Smooth muscle cell of trachea (primary cell): ENCODE measurements at places on chromosomes 3 and 15. TPM values are rescaled to one million over a fixed set of nuclear protein-coding genes. Genes with fewer than 3 reads are reported as not detected.

ZMYND10 gene
- total RNA-seq: 1.5 and 2.9 TPM in 2 replicates

TMC3 gene
- not detected in 2 replicates for total RNA-seq

CKMT1B gene
- total RNA-seq: not detected in 2 replicates

NCBP2 gene
- 60.2 and 65.6 TPM in 2 replicates for total RNA-seq

ROPN1 gene
- not detected in 2 replicates for total RNA-seq

UTS2B gene
- 0.29 and 2.5 TPM in 2 replicates for total RNA-seq

RASGRF1 gene
- under 0.01 TPM in 1 of 2 replicates, not detected in the other for total RNA-seq

NEK10 gene
- total RNA-seq: 38.5 and 54.3 TPM in 2 replicates

KLHL40 gene
- total RNA-seq: not detected in 2 replicates

UPK1B gene
- total RNA-seq: not detected in 2 replicates

ACKR4 gene
- 32.6 and 33.6 TPM in 2 replicates for total RNA-seq

ZNF80 gene
- total RNA-seq: not detected in 2 replicates

FGD5 gene
- total RNA-seq: 1.7 and 1.8 TPM in 2 replicates

PDZRN3 gene
- 51.2 and 78.2 TPM in 2 replicates for total RNA-seq
